ENCODE measurements at places on chromosomes 7 and 10. TPM values are rescaled to one million over a fixed set of nuclear protein-coding genes. Genes with fewer than 3 reads are reported as not detected.

TMEM196 gene
- total RNA-seq: not detected

MEOX2 gene
- 115 TPM for total RNA-seq

CTNNA3 gene
- 19.9 TPM for total RNA-seq

HSPA12A gene
- 137 TPM for total RNA-seq

ASL gene
- 50.9 TPM for total RNA-seq
